NCI-H187 treated with DMSO at 0.1 percent for 48 hours (cell line): ENCODE measurements at places on chromosomes 6 and 20.

DNA sequence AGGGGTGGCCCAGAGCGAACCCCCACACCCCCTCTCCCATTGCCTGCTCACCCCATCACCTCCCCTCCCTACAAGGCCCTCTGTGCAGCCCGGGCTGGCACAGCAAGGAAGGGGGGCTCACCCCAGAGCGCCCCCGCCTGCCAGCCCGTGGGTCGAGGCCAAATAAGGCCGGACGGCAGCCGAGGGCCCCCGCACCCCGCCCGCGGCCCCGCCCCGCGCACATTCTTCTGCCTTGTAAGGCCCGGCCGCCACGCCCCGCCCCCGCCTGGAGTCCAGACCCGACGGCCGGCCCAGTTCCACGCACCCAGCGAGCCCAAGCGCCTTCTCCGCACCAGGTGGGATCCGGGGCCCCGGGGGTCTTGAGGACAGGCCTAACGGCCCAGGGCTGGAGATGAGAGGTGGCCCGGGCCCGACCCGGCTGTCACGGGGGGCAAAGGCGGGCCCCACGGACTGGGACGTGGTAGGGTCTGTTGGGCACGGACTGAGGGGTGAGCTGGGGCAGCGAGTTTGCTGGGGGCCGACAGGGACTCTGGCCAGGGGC, at the start of gene MYL9:
MYL9 (plus strand) TSS at position 293 of the 541 bp plus-strand sequence. CDS start 3,366 bp downstream, outside the sequence.
- no peak for DNase-seq

- peak; percentile 57 for DNase-seq
Observed at GRCh38 chr6:87731818-87732661, 30.0 kb upstream of the AKIRIN2 start.

DNA sequence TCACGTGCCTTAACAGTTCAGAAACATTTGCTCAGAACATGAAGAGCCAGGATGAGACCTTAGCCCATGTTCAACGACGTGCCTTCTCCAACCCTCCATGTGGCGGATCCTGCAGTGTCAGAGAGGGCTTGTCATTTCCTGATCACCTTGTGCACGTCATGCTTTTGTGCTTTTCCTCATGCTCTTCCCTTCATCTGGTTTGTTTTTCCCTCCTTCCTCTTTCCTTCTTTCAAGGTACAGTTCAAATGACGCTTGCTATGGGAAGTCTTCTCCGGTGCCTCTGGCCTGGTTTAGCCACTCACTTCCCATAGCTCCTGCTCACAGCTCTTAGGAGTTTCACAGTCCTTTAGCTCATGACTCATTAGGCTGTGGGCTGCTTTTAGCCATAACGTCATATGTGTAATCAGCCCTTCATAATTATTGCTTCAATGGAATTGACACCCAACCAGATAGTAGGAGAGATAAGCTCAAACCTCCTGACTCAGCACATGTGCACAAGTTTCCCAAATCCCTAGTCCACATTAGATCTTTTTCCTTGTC, 102.7 kb upstream of the CNKSR3 start:
- no peak for DNase-seq

- no peak for DNase-seq
Observed at GRCh38 chr6:15362274-15363160, 116.6 kb downstream of the JARID2 start.
